T-cell (primary cell): ENCODE measurements at places on chromosomes 1 and 21. TPM values are rescaled to one million over a fixed set of nuclear protein-coding genes. Genes with fewer than 3 reads are reported as not detected.

GRCh38 chr1:178739285-178740045 lies 14.4 kb downstream of the RALGPS2 start:
- no peaks in the 10 kb centered on the region for H3K27me3 ChIP-seq
- no peaks in the 10 kb centered on the region for H3K4me1 ChIP-seq
- no peak overlapping the region for H3K4me3 ChIP-seq
- H3K36me3 ChIP-seq, result no peaks in the 10 kb centered on the region

DNA sequence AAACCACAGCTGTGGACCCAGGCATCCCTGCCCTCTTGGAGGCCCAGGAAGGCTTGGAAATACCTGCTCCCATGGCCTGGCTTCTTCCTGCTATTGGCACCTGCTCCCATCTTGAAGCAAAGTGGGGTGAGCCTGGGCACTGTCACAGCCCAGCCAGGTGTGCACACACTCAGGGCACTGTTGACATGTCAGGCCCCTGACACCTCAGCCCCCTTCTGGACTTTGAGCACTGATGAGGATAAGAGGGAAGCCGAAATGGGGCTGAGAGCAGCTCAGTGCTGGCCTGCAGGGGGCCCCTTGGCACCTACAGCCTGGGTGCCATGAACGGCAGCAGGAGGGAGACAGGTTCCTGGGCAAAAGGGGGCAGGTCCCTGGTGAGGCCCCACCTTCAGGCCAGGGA lies 55.9 kb downstream of the DAB1 start:
- no peaks in the 10 kb centered on the region for H3K27me3 ChIP-seq
- H3K27ac ChIP-seq, result no peak overlapping the region
- H3K4me1 ChIP-seq, result no peaks in the 10 kb centered on the region
- no peak overlapping the region for H3K4me3 ChIP-seq
- no peak for DNase-seq

DNA sequence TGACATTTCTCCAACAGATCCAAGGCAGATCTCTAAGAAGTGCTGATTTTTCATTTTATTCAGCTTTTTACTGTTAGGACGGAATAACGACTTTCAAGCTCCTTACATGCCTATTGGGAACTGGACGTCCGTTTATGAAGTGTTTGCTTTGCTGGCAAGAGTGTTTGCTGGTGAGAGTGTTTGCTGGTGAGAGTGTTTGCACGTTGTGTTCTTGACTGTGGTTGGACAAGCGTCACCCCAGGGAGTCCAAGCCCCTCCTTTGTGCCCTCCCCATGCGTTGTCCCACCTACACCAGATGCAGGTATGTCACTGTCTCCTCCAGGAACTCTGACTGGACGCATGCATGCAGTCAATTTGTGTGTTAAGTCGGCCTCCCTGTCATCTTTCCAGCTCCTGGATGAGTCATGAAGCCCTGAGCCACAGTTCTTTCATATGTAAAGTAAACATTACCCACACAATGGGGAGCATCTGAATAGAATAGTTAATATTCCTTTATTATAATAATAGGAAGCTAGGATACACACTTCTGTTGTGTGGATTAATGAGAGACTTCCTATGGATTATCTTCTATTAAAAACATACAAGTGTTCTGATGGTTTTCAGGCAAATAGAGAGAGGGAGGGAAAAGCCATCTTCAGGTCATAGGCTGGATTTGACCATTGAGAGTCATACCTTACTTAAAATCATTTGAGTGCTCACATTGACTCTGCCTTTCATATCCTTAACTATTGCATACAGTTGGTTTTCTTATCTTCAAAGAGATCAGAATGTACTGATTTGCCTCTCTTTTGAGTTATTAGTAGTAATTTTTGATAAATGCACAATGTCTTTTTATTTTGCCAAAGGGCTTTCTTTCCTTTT lies 119.2 kb downstream of the GALNT2 start:
- H3K27ac ChIP-seq, result no peak overlapping the region
- H3K27me3 ChIP-seq, result no peaks in the 10 kb centered on the region
- no peaks in the 10 kb centered on the region for H3K36me3 ChIP-seq
- no peak overlapping the region for H3K4me3 ChIP-seq

- no peak overlapping the region for H3K27ac ChIP-seq
- H3K27me3 ChIP-seq, result no peaks in the 10 kb centered on the region
- H3K4me1 ChIP-seq, result peaks cover 5% of the 10 kb centered on the region
- no peak for DNase-seq
- no peaks in the 10 kb centered on the region for H3K36me3 ChIP-seq
Observed at GRCh38 chr1:59318271-59318860, 21.5 kb downstream of the FGGY start.

GRCh38 chr1:14543191-14543840 lies 55.2 kb upstream of the KAZN start:
- no peak overlapping the region for H3K27ac ChIP-seq
- H3K4me1 ChIP-seq, result no peaks in the 10 kb centered on the region
- peaks cover 3% of the 10 kb centered on the region for H3K27me3 ChIP-seq
- H3K36me3 ChIP-seq, result no peaks in the 10 kb centered on the region

DNA sequence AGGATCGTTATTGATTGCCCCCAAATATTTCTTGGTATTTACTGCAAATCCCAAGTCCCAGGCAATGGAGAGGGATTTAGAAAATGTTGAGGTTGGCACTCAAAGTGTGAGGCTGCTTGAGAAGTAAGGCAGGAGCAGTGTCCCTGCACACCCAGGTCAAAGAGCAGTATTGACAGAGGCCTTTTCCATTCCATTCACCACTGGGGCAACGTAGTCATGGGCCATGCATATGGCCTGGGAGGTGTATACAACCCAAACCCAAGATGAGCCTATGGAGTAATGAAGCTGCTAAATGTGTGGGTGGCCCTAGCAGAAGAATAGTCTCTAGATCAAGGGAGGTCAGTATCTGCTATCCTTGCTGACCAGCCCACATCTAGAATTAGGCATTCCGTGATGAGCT lies 245.6 kb downstream of the FOXD2 start:
- H3K4me3 ChIP-seq, result no peak overlapping the region
- no peaks in the 10 kb centered on the region for H3K36me3 ChIP-seq
- H3K27me3 ChIP-seq, result no peaks in the 10 kb centered on the region
- no peak overlapping the region for H3K27ac ChIP-seq

- no peak for DNase-seq
- no peaks in the 10 kb centered on the region for H3K4me1 ChIP-seq
- no peak overlapping the region for H3K27ac ChIP-seq
- H3K27me3 ChIP-seq, result no peaks in the 10 kb centered on the region
- no peak overlapping the region for H3K4me3 ChIP-seq
- no peaks in the 10 kb centered on the region for H3K36me3 ChIP-seq
Observed at GRCh38 chr1:186689376-186689775, 9.2 kb upstream of the PTGS2 start.

- H3K4me3 ChIP-seq, result no peak overlapping the region
- no peaks in the 10 kb centered on the region for H3K4me1 ChIP-seq
- no peaks in the 10 kb centered on the region for H3K36me3 ChIP-seq
- no peaks in the 10 kb centered on the region for H3K27me3 ChIP-seq
- H3K27ac ChIP-seq, result no peak overlapping the region
Observed at GRCh38 chr1:33219886-33220661, 36.2 kb upstream of the ZNF362 start.

DNA sequence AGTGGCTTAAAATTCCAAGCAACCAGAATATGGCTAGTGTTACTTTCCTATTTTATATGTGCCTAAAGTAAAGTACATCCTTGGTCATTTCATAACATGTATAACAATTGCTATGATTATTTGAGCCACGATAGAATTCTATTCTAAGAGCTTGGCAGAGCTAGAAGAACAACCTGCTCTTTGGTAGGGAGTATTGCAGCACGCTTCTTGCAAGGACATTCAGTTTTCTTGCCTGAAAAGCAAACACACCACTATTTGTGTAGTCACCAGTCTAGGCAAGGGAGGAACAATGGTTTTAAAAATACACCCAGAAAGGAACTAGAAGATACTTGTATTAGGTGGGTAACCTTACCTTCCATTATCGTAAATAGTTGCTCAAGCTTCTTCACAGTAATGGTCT lies 51.5 kb downstream of the CNST start:
- no peak for DNase-seq
- H3K36me3 ChIP-seq, result no peaks in the 10 kb centered on the region
- no peaks in the 10 kb centered on the region for H3K27me3 ChIP-seq
- H3K4me3 ChIP-seq, result no peak overlapping the region
- no peaks in the 10 kb centered on the region for H3K4me1 ChIP-seq
- no peak overlapping the region for H3K27ac ChIP-seq

- no peak overlapping the region for H3K27ac ChIP-seq
- no peaks in the 10 kb centered on the region for H3K4me1 ChIP-seq
- H3K27me3 ChIP-seq, result no peaks in the 10 kb centered on the region
- H3K4me3 ChIP-seq, result no peak overlapping the region
- DNase-seq, result no peak
Observed at GRCh38 chr21:28509031-28509430, 483.6 kb downstream of the LTN1 start.

- H3K27me3 ChIP-seq, result peaks cover 28% of the 10 kb centered on the region
- H3K4me3 ChIP-seq, result no peak overlapping the region
- no peaks in the 10 kb centered on the region for H3K36me3 ChIP-seq
- DNase-seq, result no peak
- peaks cover 6% of the 10 kb centered on the region for H3K4me1 ChIP-seq
- H3K27ac ChIP-seq, result no peak overlapping the region
Observed at GRCh38 chr1:94248956-94249688, 11.7 kb upstream of the ARHGAP29 start.

DNA sequence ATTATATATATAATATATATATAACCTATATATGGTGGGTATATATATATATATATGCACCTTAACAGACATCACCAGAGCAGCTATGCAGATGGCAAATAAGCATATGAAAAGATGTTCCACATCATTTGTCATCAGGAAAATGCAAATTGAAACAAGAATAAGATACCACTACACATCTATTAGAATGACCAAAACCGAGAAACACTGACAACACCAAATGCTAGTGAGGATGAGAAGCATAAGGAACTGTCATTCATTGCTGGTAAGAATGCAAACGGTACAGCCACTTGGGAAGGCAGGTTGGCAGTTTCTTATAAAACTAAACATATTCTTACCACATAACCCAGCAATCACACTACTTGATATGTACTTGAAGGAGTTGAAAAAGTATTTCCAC lies 219.8 kb upstream of the PRMT6 start:
- DNase-seq, result no peak
- no peaks in the 10 kb centered on the region for H3K4me1 ChIP-seq
- no peaks in the 10 kb centered on the region for H3K36me3 ChIP-seq

- H3K27ac ChIP-seq, result no peak overlapping the region
- H3K27me3 ChIP-seq, result peaks cover 2% of the 10 kb centered on the region
- peaks cover 5% of the 10 kb centered on the region for H3K36me3 ChIP-seq
- H3K4me3 ChIP-seq, result no peak overlapping the region
- no peaks in the 10 kb centered on the region for H3K4me1 ChIP-seq
- no peak for DNase-seq
Observed at GRCh38 chr1:54583871-54584270, 35.8 kb downstream of the ACOT11 start.

DNA sequence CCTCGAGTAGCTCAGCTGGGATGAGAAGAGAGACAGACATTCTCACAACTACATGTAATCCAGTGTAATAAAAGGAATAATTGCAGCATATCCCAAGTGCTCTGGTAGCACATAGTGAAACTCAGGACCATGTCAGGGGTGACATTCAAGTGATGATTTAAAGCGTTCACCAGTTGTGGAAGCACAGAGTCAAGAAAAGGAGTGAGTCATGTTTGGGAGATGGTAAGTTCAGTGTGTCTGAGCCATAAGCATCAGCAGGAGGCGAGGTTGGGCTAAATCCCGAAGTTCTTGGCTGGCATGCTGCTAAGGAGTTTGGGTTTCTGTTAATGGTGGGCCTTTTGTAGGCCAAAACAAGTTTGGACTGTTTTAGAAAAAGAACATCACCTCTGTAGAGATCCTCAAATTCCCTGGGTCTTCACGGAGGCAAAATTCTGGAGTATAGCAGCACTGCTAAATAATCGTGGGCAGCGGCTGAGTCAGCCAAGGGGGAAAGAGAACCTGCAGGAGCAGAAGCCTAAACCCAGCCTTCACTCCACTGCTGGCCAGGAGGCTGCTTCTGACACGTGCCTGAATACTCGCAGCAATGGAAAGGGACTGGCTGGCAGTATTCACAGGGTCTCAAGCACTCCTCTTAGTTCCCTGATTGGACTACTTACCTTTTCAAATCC lies 7.2 kb upstream of the NHLH1 start:
- no peak overlapping the region for H3K4me3 ChIP-seq
- H3K4me1 ChIP-seq, result no peaks in the 10 kb centered on the region
- H3K36me3 ChIP-seq, result peaks cover 13% of the 10 kb centered on the region
- no peak for DNase-seq
- H3K27me3 ChIP-seq, result no peaks in the 10 kb centered on the region

DNA sequence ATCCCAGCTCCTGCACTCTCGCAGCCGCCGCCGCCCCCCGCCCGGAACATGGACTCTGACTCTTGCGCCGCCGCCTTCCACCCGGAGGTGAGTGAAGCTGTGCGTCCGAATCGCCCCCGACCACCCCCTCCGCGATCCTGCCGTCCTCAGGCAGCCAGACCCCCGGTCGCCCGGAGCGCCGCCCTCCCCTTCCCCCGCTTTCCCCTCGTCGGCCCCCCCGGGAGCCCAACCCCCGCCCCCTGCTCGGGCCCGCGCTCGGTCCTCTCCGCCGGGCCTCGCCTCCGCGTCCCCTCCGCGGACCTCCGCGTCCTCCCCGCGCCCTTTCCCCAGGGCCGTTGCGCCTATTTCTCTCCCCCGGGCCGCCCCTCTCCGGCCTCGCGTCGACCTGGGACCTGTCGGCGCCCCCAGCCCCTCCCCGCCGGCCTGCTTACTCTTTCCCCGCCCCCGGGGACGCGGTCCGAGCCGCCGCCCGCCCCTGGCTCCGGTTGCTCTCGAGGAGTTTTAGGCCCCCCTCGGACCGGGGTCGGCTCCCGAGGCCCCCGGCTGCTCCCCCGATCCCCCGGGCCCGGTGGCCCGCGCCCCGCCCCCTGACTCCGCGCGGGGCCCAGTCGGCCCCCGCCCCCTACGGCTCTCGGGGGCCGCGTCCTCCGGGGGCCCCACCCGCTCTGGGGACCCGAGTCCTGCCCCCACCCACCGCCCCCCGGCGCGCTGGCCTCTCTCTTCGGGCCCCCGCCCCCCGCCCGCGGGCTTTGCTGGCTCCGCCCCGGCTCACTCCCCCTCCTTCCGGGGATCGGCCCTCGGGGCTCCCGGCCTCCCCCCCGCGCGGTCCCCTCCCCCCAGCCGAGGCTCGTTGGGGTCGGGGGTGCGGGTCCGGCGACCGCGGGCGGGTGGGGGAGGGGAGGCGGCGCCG lies 743 bp downstream of the PHF13 start:
- H3K4me1 ChIP-seq, result peaks cover 16% of the 10 kb centered on the region
- no peaks in the 10 kb centered on the region for H3K27me3 ChIP-seq
- peak overlapping the region; percentile 52 for H3K4me3 ChIP-seq
- no peak for DNase-seq
- H3K36me3 ChIP-seq, result no peaks in the 10 kb centered on the region

DNA sequence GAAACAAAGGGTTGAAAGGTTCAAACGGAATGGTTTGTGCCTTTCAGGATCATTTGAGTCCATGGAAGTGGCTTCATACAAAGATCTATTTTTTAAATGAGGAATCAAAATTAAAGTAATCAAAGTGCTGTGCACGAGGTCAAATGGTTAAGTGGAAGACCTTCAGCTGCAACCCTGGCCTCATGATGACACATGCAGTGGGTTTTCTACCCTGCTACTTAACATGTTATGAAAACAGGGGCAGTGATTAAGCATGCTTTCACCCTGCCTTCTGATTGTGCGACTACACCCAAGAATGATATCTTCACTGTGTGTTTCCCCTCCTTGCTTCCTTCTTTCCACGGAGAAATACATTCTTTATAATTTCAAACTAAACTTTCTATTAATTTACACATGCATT lies 604.2 kb downstream of the LRRIQ3 start:
- no peak overlapping the region for H3K4me3 ChIP-seq
- no peaks in the 10 kb centered on the region for H3K36me3 ChIP-seq
- no peaks in the 10 kb centered on the region for H3K27me3 ChIP-seq
- H3K27ac ChIP-seq, result no peak overlapping the region
- no peak for DNase-seq
- no peaks in the 10 kb centered on the region for H3K4me1 ChIP-seq

TMCC2 gene
- 1.0 TPM for total RNA-seq

CCDC27 gene
- not detected for total RNA-seq

WNT2B gene
- 0.86 TPM for total RNA-seq

IL20 gene
- total RNA-seq, result not detected

LHX8 gene
- total RNA-seq, result not detected

SLC30A1 gene
- total RNA-seq, result 4.7 TPM
